ENCODE measurements at places on chromosomes 11 and 22.
A peak's percentile ranks its signal among the peaks of the same experiment; 100 is the strongest.

DNA sequence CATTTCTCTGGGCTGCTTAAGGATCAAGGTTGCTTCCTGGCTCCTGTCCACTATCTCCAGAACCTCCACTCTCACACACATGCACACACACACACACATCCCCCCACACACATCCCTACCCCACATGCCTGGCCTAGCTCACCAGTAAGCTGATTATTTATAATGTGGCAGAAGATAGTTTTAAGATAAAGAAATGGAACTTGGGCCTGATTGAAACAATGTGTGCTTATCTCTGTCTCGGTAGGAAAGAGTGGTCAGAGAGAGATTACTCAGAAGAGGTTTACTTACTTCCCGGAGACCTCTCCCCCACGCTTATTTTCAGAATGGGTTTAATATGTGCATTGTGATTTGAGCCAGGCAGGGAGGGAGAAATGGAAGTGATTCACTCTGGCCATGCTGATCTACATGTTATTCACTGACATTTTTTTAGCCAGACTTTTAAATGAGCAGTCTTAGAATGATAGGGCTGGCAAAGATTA lies 422.4 kb downstream of the TENM4 start:
- DNase-seq = no peak

- no peak for DNase-seq
Measured at GRCh38 chr22:40040927-40041326, 46.2 kb downstream of the FAM83F start.

- DNase-seq = no peak
Measured at GRCh38 chr11:95764267-95764898, 25.2 kb downstream of the FAM76B start.

- DNase-seq = no peak
Measured at GRCh38 chr22:46593211-46593681, 26.9 kb upstream of the GRAMD4 start.

DNA sequence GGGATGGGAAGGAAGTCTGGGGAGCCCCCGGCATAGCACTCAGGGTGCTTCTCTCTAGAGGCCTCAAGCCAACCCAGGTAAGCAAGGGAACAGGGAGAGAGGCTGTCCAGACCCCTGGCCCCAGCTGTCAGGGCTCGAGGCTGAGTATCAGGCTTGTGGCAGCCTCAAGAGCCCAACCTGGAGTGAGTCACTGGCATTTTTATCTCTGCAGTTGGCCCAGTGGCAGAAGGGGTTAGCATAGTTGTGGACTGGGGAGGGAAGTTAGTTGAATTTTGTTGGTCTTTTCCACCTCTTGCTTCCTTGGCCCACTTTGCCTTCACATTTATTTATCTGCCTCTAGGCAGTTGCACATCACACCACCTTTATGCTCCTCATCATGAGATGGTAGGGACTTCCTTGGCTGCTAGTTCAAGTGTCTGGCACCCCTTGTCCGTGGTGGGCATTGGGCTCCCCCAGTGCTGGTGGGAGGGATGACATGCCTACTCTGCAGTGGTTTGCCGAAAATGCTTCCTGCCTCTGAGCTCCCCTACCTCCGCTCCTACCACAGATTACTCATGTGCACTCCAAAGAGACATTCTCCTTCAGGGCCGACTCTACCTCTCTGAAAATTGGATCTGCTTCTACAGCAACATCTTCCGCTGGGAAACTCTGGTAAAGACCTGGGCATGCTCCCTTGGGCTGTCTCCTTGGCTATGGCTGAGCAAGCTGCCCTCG lies 60.1 kb downstream of the SCN3B start:
- no peak for DNase-seq

- no peak for DNase-seq
Measured at GRCh38 chr11:61164606-61165424, 3.6 kb upstream of the VPS37C start.

DNA sequence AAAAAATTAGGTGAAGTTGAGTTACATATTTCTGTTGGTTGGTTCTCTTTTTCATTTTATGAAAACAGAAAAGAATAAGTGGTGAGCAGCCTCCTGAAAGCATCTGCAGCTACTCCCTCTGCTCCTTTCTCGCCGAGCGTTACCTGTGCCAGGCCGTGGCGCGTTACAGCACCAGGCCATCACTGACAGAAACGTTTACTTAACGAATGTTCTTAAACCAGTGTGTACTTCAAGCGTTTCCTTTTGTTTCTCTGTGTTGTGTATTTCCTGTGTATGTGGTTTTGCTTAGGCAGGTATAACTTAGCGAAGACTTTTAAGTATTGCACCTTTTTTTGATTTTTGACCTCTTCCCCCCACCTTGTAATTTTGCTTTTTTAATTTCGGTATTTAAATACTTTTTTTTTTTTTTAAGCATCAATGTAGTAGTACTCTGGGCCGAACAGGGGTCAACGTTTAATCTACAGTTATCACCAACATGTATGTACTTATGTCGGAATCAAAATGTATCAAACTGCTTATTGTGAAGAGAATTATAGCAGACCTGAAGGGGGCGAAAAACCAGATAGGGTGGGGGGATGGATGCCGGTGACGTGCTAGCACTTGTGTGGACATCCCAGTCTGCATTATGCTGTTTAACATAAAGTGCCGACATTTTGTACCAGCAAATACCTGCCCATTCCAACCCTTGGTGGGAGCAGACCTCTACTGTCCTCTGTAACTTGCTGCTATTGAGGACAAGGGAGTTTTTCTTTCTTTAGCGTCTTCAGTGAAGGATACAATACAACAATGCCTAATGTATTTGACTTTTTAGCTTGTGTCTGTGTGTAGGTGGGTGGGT lies 21.6 kb upstream of the ADSL start:
- DNase-seq = peak; percentile 27

DNA sequence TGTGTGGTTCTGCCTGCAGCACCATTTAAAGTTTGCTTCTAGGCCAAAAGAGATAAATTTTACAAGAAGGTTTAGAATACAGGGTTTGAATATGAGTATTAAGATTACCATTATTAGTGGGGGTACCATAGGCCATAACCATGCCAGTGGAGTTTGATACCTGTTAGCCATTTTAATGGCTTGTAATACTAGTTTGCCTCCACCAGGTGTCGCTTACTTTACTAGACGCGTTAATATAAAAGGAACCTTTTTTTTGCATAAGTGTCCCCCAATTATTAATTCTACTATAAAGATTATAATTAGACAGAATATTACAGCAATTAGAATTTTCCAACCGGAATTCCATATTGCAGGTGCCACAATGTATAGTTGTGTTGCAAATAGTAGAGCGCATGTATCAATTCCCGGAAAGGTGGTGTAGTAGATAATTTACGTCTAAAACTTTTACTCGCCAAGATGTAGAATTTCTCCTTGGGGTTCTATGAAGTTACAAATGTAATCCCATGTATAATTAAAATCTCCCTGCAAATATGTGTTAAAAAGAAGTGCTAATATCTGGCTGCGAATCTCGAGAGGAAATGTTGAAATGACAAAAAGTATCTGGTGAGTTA lies 16.1 kb downstream of the MS4A6E start:
- no peak for DNase-seq

GRCh38 chr22:28429711-28430110 lies 249.9 kb downstream of the TTC28 start:
- no peak for DNase-seq

- DNase-seq = no peak
Measured at GRCh38 chr11:27574342-27574741, 67.8 kb upstream of the LIN7C start.

GRCh38 chr11:20046416-20046815 lies 113.9 kb downstream of the DBX1 start:
- no peak for DNase-seq

GRCh38 chr11:58222721-58223120 lies 6.0 kb downstream of the OR10Q1 start:
- DNase-seq = no peak

DNA sequence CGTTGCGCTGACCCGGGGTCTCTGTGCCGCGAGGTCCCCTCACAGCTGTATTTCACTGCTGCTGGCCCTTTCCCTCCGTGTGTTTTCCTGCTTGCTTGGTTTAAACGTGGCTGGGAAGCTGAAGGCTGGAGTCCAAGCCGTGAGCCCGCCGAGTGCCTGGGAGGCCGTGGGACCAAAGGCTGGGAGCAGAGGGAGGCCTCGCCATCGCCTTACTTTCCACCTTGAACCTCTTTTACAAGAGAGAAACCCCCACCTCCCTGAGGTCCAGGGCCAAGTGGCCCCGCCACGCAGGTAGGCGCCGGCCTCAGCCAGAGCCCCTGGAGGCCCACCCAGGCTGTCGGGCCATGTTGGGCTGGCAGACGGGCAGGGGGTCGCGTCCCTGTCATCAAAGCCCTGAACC lies 411.6 kb downstream of the TBC1D22A start:
- no peak for DNase-seq

DNA sequence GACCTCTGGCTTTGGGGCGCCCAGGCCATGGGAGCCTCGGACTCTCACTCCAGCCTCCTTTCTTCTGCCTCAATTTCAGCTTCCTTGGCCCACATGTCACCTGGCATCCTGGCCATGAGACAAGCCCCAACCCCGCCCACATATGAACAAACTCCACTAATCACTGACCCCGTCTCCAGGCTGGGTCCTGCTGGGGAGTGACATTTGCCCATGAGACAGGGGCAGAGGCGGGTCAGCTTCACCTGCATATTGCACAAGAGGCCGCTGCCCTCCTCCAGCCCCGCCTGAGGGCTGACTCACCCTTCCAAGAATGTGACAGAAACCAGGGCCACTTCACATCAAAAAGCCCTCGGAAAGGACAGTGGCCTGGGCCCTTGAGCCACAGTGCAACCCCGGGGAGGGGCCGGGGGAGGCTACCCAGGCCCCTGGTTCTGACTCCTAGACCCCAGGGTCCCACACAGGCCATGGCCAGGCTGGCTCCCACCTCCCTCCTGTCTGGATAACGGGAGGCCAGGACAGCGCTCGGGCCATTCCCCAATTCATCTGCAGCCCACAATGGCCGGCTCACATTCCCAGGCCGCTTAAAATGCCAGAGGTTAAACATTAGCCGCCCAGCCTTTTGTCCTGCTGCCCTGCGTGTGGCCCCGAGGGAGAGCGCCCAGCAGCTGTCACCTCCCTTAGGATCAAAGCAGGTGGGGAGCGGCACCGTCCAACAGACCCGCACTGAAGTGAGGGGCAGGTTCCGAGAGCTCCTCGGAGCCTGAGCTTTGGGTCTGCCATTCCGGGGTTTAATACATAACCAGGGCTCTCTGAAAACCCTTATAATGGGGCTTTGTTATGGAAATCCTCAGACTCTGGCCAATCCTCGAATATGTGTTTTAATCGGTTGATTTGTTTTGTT lies 42.3 kb downstream of the TRMU start:
- DNase-seq = no peak

DNA sequence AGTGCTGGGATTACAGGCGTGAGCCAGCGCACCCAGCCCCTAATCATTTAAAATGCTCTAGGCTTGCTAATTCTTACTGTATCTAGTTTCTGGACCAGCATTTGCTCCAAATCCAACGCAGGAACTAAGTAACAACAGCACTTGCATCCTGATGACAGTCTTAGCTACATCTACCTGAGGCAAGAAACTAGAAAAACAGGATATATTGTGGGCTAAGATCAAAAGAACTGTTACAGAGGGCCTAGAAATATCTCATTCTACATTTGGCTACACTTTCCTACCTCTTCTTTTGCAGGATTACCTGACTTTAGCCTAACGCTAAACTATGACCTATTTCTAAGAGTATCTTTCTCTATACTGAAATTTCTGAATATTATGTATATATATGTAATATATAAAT lies 7.8 kb downstream of the DCDC1 start:
- no peak for DNase-seq

DNA sequence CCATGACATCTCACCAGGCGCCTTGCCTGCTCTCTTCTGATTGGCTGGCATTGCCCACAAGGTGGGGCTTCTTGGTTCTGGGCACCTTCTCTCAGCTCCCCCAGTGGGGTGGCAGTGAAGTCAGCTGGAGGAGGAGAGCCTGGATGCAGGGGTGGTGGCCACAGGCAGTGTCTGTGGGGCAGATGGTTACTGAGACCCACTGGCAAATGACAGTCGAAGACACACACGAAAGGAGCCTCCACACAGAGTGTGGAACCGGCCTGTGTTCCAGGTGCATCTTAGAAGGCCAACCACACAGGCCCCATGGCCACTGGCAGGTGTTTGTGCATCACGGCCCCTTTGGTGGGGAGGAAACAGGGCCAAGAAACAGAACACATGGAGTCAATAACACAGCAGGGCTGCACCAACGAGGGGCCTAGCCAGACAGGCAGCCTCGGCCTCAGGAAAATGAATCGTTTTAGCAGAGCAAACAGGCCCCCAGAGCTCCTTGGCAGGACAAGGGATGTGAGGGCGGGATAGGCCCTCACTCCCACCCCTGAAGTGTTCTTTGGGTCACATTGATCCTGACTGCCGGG lies 683.4 kb downstream of the TBC1D22A start:
- DNase-seq = no peak

DNA sequence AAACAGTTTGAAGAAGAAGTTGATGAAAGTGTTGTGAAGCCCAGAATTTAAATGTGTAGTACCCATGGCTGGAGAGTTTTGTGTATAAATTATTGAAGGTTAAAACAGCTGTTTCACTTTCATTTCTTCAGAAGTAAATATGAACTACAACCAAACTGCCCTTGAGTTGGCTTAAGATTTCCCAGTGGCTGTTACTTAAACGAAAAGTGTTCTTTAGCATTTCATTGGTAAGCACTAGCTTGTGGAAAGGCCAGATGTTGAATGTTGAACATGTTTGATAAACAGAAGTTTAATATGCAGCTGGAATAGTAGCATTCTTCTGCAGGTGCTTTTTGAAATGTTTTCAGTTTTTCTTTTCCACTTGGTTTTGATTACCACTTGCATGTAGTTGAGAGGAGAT lies 83.2 kb upstream of the TNRC6B start:
- no peak for DNase-seq

DNA sequence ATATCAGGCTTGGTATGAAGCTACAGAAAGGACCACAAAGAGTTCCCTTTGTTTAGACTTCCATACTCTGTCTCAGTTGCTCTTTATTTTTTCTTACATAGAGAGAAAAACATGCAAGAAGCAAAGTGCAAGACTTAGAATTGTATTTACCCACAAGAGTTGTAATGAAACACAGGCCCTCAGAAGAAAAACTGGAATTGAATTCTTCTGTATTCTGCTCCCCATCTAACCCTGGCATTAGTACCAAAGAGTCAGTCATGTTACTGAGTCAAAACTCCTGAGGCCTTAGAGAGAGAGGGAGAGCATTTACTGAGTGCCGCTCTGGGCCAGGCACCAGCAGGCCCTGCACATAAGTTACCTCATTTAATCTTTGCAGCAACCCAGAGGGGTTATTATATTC lies 43.9 kb upstream of the DLAT start:
- DNase-seq = no peak
